CD4-positive, alpha-beta T cell (primary cell): ENCODE measurements at places on chromosomes 11 and 22. TPM values are rescaled to one million over a fixed set of nuclear protein-coding genes. Genes with fewer than 3 reads are reported as not detected.

- DNase-seq = no peak
Measured at GRCh38 chr22:35863432-35863831, 145.8 kb downstream of the APOL5 start.

DNA sequence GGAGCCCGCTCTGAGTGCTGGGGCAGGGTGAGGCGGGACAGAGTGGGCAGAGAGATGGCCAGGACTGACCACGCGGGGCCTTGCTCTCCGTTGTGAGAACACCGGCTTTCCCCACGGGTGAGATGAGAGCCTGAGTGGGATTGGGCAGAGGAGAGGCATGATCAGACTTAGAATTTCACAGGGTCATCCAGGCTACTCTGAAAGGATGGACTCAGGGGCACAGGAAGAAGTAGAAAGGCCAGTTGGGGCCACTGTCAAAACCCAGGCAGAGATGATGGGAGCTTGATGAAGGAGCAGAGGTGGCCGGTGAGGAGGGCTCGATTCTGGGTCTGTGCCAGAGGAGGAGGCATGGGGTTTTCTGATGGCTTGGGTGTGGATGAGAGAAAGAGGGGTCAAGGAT, 63.8 kb upstream of the NUP50 start:
- DNase-seq = no peak

DNA sequence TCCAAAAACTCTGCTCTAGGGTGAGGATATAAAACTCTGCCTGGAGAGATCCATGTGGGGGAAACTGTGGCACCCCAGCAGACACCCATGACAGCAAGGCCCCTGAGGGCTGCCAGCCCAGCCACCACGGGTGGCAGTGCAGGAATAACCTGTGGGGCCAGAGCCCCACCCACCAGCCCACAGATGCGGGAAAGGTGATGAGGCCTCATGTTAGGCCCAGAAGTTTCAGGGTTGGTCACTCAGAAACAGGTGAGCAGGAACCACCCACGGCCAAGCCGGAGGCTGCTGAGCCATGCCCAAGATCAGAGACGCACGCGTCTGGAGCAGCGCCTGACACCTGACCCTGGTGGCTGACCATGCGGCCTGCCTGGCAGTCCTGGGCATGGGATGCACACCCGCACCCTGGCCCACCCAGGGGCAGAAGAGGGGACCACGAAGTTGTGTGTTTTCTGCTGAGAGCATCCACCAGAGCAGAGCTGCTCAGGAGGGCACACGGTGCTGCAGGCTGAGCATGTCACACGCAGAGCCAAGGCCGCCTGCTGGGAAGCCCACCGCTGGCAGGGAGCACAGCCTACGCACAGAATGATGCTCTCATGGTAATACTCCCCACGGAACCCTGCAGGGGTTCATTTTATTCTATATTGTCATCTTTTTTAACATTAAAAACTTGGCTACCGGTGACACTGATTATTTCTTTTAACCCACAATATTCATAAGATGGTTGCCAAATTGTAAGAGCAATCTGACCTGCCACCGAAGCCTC, 41.2 kb downstream of the DUSP8 start:
- DNase-seq = no peak

DNA sequence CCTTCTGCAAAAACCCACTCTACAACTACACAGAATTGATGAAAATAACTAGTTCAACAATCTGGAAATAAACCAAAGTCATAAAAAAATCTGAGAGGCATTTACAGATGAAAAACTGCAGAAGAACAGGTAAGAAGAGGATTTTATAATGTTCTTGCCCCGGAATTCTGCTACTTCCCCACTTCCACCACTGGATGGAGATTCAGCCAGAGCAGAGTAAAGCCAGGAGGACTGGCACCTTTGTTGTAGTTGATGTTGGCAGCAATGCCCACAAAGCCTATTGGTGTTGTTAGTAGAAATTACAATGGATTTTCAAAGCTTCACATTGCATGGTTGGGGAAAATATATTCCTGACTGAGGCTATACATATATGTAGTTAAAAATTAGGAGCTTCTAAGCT, 640.2 kb downstream of the LRRC4C start:
- DNase-seq = no peak

- DNase-seq = no peak
Measured at GRCh38 chr11:65448418-65449105, 26.0 kb downstream of the NEAT1 start.

DNA sequence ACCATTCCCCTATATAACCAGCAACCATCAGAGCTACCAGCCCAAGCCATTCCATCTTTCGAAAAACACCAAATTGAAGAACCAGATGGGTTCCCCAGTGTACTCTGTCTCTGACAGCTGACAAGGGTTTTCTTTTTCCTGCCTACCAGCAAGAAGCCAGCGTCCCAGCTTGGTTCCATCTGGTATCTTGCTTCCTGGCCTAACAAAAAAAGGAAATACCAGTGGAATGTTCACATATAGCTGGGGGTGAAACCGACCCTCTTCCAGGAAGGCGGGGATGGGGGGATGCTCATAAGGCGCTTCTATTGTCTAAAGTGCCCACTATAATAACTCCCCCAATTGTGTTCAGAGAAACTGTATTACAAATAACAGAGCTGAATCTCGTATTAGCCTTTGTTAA, 172.3 kb downstream of the LDLRAD3 start:
- DNase-seq = no peak

The MAP4K2 gene
- 74.1 TPM for total RNA-seq

The CBLIF gene
- not detected for total RNA-seq

The HBG1 gene
- not detected for total RNA-seq

The CDC45 gene
- total RNA-seq = 0.82 TPM

The KCNC1 gene
- not detected for total RNA-seq

The ZNF214 gene
- total RNA-seq = not detected

The MMP27 gene
- total RNA-seq = not detected

The KRTAP5-8 gene
- not detected for total RNA-seq
